Skin of body (tissue), 3 donors: ENCODE measurements at places on chromosomes 2 and 18.

GRCh38 chr18:42559069-42559690 is 556.3 kb downstream of the RIT2 start:
- no peak for DNase-seq

DNA sequence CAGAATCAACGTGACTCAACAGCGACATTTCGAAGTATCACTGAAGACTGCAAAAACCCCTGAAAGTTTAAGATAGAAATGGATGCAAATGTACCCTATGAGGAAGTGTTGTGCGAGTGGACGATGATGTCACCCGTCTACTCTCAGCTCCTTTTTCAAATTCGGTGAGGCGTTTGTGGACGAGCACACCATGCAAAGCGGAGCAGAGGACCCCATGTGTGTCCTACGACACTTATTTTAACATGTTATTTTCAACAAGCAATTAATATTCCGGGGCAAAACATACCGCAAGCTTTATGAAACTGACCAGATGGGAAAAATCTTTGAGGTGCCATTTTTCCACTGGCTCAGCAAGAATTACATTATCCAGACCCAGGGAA is 2.0 kb downstream of the PXDN start:
- DNase-seq: no peak

GRCh38 chr2:241858206-241859016 is at the start of gene PDCD1:
Gene PDCD1 (minus strand): TSS chr2:241858894. CDS start chr2:241858838, 56 bp downstream.
- no peak for DNase-seq

GRCh38 chr2:133737242-133737993 is 169.2 kb upstream of the NCKAP5 start:
- DNase-seq: no peak

GRCh38 chr2:44533508-44533907 is 171.8 kb downstream of the CAMKMT start:
- DNase-seq: no peak

- no peak for DNase-seq
These were observed 47.9 kb upstream of the PELI1 start for GRCh38 chr2:64192125-64192479.

DNA sequence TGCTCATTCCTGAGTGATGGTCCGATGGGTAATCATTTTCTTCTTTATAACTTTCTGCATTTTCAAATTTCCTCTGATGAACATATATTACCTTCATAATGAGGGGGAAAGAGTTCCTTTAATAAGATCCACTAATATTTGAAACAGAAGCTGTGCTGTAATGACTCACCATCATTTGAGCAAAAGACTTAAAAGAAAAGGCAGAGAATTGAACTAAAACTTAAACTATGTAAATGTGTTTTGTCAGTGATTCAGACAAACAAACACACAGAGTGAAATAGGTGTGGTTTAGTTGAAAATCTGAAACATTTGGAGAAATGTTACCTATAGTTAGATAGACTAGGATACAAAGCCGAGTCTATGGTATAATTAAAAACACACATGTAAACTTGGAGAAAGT is 209.6 kb downstream of the STK39 start:
- no peak for DNase-seq

GRCh38 chr2:105864262-105864661 is 119.5 kb downstream of the NCK2 start:
- DNase-seq: no peak

- no peak for DNase-seq
These were observed 389.9 kb downstream of the SOX11 start for GRCh38 chr2:6081955-6082624.

GRCh38 chr2:58107803-58108710 is 61.5 kb downstream of the VRK2 start:
- DNase-seq: no peak

GRCh38 chr2:181682795-181683517 is 2.6 kb upstream of the NEUROD1 start:
- DNase-seq: no peak

DNA sequence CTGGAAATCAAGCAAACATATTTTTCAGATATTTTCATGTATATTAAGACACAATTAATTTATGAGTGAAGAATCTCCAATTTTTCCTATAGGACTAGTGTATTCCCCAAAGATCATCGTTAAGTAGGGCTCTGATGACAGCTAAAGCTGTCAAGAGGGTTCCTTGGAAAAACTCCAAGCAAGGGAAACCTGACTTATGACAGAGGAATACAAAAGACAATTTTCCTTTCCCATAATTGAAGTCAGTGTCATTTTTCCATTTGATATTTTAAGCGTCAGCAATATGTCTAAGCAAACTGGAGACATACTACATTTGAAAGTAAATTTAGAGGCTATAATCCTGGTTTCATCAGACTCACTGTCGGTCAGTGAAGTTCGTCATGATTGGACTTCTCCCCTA is 36.1 kb downstream of the RIT2 start:
- DNase-seq: no peak
